Left forelimb (tissue), 1 donor: ENCODE measurements at places on chromosomes 6 and 20.

DNA sequence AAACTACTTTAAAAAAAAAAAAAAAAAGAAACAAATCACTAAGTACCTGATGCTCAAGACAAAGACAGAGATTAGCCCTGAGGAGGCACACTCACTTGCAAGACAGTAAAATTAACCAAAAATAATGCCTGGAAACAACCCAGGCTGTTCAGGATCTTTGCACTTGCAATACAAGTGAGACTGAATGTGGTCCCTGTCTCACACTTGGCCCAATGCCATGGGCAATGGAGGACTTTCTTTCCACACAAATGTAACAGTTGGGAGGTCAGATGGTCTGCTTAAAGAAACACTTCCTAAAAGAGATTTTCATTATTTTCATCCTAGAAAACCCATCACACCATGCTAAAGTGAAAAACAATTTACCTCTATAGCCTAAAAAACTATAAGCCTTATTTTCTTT is 16.2 kb downstream of the STAU1 start:
- no peak for DNase-seq

- peak; percentile 68 for DNase-seq
Measured at GRCh38 chr6:46491201-46491627, at the start of gene RCAN2. Gene RCAN2, minus strand, starts transcription at chr6:46491449.

DNA sequence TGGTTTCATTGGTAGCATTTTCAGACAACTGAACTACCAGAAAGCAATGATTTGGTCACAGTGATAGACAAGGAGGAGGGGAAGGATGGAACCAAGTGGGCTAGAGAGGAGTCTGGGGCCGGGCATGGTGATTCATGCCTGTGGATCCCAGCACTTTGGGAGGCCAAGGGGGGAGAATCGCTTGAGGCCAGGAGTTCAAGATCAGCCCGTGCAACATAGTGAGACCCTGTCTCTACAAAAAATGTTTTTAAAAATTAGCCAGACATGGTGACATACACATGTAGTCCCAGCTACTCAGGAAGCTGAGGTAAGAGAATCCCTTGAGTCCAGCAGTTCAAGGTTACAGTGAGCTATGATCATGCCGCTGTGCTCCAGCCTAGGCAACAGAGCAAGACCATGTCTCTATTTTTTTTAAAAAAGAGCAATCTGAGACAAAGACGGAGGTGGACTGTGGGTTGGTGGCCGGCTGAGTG is 70.6 kb downstream of the SYCP2L start:
- DNase-seq, result no peak

DNA sequence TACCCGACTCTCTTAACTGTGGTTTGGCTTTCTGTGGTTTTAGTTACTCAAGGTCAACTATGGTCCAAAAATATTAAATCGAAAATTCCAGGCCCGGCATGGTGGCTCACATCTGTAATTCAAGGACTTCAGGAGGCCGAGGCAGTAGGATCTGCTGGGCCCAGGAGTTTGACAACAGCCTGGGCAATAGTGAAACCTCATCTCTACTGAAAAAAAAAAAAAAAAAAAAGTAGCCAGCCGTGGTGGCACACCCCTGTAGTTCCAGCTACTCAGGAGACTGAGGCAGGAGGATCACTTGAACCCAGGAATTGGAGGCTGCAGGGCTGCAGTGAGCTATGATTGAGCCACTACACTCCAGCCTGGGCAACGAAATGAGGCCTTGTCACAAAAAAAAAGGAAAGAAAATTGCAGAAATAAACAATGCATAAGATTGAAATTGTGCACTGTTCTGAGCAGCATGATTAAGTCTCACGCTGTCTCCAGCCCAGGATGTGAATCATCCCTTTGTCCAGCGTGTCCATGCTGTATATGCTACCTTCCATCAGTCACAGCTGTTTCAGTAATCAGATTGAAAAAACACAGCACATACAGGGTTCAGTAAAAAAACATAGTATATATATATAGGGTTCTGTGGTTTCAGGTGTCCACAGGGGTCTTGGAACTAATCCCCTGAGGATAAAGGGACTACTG is 40.7 kb downstream of the RGS17 start:
- DNase-seq, result no peak

- no peak for DNase-seq
Measured at GRCh38 chr6:35298625-35299140, 1.1 kb downstream of the DEF6 start.

DNA sequence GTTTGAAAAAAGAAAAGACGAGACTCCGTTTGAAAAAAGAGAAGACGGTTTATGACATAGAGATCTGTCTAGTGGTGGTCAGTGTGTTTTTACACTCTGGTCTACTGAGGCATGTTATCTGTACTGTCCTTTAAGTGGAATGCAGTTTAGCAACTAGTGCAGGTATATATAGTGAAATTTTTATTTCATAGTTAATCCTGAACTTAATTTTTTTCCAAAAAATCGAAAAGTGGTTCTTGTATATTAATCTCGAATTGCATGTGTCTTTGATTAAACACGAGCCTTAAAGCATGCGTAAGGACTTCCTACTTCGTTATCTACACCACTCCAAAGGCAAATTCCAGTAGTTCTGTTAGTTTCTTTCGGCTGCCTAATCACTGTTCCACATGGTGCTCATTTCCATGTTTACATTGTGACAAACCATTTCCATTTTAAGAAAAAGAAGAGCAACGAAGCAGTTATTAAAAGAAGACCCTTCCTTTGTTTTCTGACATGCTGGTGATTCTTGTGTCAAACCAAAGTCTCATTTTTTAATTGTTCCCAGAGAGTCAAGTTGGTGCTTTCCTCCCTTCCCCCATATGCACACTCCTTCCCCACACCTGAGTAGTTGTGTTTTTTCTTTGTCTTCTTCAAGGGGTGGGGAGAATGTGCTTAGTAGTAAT is 2.3 kb downstream of the SNX9 start:
- DNase-seq, result no peak

- no peak for DNase-seq
Measured at GRCh38 chr6:7561153-7561964, 19.9 kb downstream of the DSP start.

DNA sequence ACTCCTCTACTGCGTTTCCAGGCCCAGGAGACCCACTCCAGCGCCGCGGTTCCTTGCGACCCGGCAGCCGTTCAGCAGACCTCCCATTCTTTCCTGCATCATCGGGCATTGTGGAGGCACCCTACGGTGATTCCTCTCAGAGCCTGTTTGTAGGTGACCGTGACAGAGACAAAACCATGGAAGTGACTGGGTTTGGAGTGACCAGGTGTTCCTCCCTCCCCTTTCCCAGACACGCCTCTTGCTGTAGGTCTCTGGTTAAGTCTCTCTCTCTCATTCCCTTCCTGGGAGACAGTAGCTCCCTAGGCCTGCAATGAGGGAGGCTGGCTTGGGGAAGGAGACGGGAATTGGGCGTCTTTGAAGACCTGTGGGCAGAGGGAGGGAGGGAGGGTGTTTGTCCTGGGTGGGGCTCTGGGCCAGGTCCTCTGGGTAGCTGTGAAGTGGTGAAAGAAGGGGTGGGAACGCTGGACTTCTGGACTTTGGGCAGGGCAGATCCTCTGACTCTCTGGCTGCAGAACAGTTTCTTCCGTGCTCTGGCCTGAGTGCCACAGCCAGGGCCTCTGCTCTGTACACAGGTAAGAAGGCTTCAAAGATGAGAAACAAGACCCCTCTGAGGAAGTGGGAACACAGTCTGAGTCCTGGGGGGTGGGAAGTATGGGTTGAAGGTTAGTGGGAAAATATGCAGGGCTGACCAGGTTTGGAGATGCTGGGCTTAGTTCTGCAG is 763 bp downstream of the KLC4 start:
- no peak for DNase-seq

DNA sequence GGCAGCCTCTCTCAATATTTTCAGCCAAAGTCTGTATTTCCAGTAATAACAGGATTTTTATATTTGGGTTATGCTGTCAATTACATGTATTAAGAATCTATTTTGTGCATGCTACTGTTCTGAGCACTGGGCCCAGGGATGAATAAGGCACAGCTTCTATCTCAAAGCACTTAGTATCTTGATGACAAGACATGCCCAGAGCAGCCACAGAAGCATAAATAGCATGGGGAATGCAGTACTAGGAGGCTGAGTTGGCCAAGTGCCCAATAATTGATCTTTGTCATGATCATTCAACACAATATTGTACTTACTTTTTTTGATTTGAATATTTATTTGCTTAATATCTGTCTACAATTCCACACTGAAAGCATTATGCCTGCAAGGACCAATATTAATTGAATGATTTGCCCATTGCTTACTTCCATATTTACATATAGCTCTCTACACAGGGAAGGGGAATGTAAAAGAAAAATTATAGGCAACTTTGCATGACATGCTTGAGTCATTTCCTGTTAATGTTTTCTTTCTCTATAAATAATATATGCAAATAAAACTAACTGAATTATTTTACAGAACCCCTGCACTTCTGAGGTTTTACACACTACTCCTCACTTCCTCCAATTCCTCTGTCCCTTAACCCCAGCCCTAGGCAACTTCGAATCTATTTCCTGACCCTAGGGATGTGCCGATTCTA is 298.9 kb upstream of the BMP2 start:
- DNase-seq, result no peak

DNA sequence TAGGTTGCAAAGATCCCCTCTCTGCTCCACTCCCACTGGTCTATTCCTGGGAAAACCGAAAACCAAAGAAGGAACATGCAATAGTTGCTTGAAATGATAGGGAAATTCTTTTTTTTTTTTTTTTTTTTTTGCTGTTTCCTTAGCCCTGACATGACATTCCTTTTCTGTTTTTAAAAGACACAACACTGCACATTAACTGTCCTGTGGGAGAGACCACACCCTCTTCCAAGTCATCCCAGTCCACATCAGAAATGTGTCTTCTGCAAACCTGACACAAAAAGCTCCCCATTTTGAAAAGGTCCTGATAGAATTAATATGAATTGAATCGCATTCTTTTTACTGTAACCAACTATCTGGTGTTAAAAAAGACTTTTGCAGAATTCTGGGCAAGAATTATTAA is 43.4 kb upstream of the RIPOR2 start:
- no peak for DNase-seq

DNA sequence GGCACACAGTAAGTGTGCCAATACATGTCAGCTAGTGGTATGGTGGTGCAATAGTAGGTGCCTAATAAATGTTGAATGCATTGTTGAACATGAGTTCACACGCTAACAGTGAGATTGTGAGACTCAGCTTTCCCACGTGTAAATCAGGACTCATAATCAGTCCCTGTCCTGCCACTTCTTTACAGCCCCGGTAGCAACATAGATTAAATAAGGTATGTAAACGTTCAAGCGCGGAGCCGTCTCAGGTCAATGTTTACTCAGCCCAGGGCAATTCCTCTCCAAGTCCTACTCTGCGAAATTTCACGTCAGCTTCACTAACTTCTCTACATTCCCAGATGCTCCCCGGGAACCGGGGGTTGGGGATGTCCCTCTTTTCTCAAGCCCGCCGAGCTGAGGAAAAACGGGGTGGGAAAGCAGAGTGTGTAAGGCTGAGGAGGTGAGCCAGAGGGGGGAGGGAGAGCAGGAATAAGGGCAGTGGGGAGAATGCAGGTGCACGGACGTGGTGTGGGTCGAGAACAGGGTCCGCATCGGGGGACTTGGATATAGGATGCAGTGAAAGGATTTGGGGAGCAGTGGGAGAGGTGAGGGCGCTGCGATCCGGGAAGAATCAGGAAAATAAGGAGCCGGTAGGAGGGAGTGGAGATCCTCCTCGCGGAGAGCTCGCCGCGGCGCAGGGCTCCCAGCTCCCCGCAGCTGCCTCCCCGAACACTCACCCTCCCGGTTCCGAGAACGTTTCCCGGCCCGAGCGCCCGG is 544 bp upstream of the TP53INP2 start:
- DNase-seq, result no peak

- DNase-seq, result no peak
Measured at GRCh38 chr6:136403110-136403980, 113.7 kb upstream of the BCLAF1 start.

- no peak for DNase-seq
Measured at GRCh38 chr20:4959592-4959991, 41.7 kb downstream of the SLC23A2 start.

- DNase-seq, result no peak
Measured at GRCh38 chr6:37060195-37060559, 54.7 kb downstream of the FGD2 start.

- no peak for DNase-seq
Measured at GRCh38 chr6:165864218-165864617, 201.2 kb upstream of the PDE10A start.

DNA sequence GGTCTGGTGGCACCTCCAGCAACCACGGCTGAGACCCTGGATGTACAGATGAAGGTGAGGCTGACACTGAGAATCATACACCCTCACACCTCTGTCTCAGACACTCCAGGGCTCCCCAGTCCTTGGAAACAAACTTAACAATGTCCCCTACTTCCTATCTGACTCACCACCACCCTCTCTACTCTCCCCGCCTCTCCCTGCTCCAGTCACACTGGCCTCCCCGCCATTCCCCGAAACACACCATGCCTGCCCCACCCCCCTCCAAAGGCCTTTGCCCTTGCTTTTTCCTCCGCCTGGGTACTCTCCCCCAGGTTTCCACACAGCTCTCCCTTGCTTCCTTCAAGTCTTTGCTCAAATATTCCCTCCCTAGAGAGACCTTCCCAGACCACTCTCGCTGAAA is 16.3 kb downstream of the BPI start:
- no peak for DNase-seq

DNA sequence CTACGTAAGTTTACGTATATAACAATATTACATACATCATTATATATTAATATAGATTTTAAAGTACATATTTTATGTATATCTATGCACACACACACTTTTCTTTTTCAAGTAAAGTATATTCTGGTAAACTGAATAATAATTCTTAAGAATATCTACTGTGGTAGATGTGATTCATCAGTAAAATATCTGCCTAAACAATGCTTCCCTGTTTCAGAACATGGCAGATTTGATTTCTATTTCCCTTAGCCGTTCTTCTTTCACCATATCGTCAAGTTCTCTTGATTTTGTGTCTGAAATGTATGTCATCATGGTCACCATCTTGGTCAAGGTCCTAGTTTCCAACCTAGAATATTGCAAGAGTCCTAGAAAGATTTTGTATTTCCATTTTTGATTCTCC is 195.6 kb downstream of the HDGFL1 start:
- no peak for DNase-seq

- DNase-seq, result no peak
Measured at GRCh38 chr6:116409756-116410155, 39.0 kb downstream of the DSE start.

DNA sequence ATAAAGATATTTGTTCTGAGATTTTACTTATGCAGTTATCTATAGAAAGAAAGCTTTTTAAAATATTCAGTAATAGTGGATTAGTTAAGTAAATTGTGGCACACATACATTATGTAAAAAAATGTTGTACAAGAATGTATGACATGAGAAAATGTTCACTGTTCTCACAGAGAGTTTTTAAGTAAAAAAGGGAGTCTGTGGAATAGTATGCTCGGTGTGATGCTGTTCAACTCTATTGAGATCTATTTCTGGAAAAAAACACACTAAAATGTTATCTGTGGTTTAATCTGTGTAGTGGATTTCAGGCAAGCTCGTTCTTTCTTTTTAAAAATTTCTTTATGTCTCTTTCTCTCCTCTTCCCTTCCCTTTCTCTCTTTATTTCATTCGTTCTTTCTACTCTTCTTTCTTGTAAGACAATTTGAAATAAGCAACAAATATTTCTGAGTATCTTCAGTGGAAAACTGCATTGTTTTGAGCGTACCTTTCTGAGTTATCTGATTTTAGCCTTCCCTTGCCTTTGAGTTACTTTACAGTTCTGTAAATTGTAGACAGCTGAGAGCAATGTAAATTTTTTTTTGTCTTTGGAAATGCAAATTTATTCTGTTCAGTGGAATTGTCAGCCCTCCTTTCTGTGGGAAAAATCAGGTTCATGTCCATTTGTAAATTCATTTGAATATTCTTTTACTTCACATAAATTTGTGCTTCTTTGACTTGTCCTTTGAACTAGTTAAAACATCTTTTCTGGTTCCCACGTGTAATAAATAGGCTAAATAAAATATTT is 229.0 kb upstream of the NOX3 start:
- DNase-seq, result no peak
